CD4-positive, alpha-beta T cell treated with Interleukin-4 for 4 hours (primary cell): ENCODE measurements at places on chromosomes 2 and 18.

DNA sequence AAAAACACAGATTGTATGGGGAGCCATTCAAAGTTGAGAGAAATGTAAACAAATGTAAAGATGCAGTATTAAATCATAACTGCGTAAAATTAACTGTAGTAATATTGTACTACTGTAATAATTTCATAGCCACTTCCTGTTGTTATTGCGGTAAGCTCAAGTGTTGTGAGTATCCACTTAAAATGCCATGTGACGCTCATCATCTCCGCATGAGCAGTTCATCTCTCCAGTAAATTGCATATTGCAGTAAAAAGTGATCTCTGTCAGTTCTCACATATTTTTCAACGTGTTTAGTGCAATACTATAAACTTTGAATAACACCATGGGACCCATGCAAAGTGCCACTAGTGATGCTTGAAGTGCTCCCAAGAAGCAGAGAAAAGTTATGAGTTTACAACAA is 41.8 kb upstream of the SP3 start:
- DNase-seq, result no peak

GRCh38 chr2:136093583-136093982 is 24.4 kb downstream of the CXCR4 start:
- no peak for DNase-seq

DNA sequence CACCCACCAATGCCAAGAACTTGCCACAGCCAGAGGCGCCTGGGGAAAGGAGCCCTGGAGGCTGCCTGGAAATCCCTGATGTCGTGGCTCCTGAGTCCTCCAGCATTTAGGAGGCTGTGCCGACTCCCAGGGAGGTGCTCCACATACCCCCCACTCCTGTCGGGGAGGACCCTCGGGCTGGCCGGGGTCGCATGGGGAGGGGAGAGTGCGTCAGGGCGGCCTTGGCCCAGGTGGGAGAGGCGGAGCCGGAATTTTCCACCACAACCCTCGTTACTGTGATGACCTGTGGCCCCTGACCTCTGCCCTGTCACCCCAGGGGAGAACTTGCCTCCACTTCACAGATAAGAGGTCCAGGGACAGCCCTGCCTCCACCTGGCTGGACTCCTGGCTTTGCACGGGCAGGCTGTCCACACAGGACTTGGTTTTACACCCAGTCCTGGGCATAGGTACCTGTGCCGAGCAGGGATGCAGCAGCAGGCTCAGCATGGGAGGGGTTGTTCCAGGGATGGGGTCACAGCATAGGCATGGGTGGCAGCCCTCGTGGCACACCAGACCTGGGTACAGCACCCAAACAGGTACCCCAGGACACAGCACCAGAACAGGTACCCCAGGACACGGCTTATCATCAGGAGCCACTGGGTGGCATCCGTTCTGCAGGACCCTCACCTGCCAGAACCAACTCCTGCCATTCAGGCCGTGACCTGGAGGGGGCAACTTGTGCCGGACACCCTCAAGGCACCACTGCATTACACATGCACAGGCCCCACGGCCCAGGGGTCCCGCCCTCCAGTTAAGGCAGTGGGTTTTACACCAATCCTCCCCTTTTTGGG is 12.3 kb upstream of the AGXT start:
- no peak for DNase-seq

DNA sequence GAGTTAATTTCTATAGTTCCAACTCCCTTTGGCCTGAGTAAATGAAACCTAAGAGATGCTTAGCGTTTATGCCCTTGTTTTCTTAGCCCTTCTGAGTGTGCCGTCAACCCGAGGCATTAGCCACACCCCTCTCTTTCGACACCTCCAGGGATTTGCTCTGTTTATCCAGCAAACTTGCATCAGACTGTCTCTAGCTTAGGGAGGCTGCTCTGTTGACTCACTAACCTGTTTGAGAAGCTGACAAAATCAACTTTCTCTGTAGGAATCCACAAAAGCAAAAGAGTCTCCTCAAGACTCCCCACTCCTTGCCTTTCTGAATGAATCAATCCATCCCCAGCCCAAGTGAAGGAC is 317.6 kb downstream of the TNS1 start:
- no peak for DNase-seq

DNA sequence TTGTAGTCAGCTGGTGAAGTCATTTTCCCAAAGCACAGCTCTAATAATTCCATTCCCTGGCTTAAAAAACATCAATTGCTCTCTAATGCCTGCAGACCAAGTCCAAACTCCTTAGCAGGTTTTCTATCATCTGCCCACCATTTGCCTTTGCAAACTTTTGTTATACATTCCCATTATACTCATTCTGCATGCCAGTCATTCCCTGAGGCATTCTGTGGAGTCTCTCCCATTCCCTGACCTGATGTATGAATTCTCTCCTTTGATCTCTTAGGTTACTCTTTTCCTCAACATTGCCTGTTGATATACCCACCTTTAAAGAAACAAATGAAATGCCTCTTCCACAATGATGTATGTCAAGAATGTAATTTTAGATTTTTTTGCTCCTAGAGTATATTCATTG is 852.0 kb upstream of the FSHR start:
- DNase-seq, result no peak

DNA sequence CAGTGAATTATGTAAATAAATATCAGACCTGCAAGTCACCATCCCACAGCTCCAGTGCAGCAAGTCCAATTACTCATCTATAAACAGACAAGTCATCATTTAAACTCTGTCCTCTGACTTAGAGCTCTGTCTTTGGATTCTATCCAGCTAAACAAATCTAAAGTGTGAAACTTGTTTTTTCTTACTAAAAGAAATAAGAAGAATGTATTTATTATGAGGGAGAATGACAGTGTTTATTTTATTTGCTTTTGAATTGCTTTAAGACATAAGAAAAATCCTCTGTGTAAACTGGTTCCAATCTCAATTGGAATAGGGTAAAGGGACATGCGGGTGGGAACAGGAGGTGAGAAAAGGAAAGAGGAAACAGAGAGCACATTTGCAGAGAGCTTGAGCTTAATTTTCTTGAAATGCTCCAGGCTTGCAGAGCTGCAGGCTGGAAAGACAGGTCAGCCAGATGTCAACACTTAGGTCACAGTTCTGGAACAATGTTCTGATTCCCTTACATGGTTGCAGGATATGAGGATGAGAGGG is 355.8 kb downstream of the MEIS1 start:
- DNase-seq, result no peak

- no peak for DNase-seq
These were observed 289.7 kb downstream of the DYSF start for GRCh38 chr2:71742953-71743601.

GRCh38 chr2:234976479-234977227 is 24.8 kb downstream of the SH3BP4 start:
- DNase-seq, result no peak

GRCh38 chr2:191582355-191582754 is 95.6 kb upstream of the NABP1 start:
- no peak for DNase-seq

DNA sequence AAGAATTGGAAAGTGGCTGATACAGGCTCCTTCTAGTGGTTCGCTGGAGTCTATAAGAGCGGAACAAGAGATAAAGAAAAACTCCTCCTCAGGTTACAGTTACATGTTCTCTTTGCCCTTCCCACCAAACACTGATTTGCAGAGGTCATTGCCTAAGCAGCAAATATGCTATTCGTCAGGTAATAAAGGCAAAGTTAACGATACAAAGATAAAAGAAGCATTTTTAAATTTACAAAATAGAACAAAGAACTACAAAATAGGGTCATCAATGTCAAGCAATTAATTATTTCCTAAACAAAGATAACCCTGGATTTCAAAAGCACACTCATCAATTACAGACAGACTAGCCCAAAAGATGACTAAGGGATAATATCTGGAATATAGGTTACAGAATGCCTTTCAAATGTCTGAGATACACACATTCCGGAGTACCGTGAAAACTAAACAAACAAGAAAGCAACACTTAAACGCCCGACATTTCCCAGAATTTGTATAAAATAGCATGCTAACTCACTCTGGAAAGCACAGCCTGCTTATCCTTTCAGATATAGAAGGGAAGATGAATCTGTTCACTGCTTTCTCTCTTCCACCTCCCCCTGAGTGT is 186.4 kb downstream of the MREG start:
- DNase-seq, result no peak

- DNase-seq, result no peak
These were observed 22.7 kb upstream of the NCL start for GRCh38 chr2:231486851-231487596.

GRCh38 chr2:118044103-118044716 is 30.3 kb upstream of the CCDC93 start:
- DNase-seq, result no peak

GRCh38 chr2:218806346-218806978 is 24.5 kb downstream of the CYP27A1 start:
- no peak for DNase-seq

GRCh38 chr2:191265311-191266170 is 20.3 kb downstream of the MYO1B start:
- DNase-seq, result no peak

- DNase-seq, result no peak
These were observed 85.2 kb upstream of the ITGA4 start for GRCh38 chr2:181371782-181372645.

DNA sequence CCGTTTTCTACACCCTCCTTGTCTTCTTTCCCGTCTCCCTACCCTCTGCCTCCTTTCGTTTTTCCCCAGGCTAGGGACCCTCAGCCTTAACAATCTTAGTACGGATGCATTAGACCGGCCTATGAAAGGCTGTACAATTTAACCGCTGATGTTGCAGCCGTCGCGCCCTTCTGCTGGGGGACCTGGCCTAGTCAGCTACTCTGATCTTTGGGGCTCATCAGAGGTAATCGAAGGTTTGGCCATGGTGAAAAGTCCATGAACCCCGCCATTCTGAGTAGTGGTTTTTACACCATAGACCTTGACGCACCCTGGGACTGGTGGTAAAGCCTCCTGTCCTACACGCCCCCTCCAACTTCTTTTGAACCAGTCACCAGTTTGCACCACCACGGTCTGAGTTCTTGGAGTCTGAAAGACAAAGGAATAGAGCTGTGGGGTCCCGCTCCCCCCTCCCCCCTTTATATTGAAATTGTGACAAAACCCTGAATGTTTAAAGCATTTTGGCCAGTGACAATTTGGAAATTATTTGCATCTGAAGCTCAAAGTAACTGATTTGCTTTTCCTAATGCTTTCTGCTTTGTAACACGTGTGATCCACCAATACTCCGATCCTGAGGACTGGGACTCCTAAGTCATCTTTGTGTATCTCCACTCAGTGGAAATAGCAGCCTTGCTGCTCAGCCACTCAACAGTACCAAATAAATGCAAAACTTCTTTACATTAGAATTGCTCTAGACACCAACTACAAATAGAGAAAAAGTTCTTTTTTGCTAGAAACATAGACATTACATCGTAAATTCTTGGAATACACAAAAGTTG is 642 bp upstream of the SRSF7 start:
- DNase-seq, result no peak

- no peak for DNase-seq
These were observed 49.2 kb downstream of the TRPM8 start for GRCh38 chr2:233966388-233966787.

GRCh38 chr18:326846-327245 is 59.0 kb upstream of the THOC1 start:
- no peak for DNase-seq

GRCh38 chr2:219475697-219476651 is 22.7 kb upstream of the GMPPA start:
- peak; percentile 41 for DNase-seq

GRCh38 chr2:100119235-100119634 is 23.2 kb downstream of the AFF3 start:
- no peak for DNase-seq

DNA sequence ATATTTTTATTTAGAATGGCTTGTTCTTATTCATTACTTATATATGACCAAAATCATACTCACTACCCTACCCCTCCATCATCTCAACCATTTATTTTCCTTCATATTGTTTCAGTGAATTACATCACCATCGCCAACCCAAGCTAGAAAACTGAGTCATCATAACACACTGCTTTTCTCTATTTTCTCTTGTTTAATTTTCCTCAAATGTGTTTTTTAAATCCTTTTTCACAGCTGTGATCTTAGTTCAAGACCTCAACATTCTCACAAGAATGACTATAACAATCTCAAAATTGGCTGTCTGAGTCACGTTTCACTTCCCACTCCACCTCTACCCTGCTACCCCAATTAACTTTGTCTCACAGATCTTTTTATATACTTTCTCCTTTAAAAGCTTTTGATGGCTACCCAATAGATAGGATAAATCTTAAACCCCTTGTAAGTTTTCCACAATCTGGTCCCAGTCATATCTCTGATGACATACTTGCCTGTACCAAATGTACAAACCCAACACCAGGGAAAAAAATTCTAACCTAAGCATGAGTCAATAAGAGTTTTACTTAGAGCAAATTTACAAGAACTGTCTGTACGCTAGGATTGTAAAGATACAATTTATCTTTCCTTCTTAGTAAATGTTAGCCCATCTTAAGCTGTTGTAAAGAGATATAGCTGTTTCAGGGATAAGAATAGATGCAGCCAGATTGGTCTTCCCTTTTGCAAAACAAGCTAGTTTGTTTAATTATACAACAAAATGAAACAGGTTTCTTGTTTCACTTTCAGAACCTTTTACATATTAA is 635.1 kb upstream of the SLC39A10 start:
- no peak for DNase-seq

DNA sequence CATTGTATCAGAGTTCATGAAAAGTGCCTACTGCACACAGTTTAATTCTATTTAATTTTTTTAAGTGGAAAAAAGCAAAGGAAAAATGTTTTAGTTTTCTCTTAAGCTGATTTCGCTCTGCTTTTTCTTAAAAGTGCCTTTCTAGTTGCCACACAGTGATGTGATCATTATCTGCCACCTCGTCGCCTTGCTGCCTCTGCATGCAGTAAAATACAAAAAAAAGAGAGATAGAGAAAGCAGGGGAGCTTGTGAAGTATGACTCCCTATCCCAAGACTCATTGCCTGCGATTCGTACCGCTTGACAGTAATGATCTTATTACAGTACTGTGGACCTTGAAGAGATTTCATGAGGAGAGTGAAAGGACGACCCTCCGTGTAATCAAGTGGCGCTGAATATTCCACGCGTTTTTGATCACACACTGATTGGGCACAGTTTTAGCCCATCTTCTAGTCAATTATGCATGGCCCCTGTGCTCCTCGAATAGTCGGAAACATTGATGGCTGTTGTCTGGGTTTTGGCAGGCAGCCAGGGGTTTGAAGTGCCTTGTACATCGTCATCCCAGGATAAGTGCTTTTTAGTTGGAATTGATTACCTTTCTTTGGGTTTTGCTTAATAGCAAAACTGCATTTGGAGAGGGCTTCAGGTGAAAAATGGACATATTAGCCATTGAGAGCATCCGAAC is 188.3 kb downstream of the GBX2 start:
- no peak for DNase-seq
